ENCODE measurements at places on chromosomes 7 and 10.

- DNase-seq = no peak
These were observed 86.4 kb downstream of the SNX10 start for GRCh38 chr7:26378016-26378415.

DNA sequence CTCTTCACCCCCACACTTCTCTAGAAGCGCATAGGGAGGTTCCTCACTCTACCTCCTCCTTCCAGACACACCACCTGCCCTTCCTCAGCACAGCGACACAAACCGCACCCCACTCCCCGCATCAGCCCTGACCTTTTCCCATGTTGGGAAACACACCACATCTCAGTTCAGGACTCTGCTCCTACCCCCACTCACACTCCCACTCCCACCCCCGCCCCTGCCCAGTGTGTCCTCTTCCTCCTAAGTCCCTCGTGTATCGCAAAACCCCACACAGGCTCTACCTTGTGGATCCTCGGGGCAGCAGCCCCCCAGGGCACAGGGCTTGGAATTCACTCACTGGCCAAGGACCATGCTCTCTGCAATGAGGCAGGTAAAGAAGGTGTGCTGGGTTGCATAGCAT, 4.2 kb upstream of the AOC1 start:
- no peak for DNase-seq

DNA sequence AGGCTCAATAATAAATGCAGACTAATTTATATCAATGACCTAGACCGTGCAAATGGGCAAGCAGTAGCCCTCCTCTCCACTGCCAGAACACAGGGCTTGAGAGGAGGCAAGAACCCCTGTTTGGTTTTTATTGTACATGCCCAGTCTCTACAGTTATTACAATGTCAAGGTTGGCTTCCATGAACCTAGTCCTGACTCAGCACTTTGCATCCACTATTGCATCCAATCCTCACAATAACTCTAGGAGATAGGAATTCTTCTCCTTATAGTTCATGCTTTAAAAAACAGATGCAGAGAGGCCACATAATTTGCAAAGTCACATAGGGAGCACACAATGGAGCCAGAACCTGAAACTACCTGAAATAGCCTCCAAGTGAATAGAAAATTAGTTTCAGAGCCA, 7.0 kb upstream of the COL13A1 start:
- no peak for DNase-seq

GRCh38 chr10:8301831-8302230, 247.3 kb downstream of the GATA3 start:
- DNase-seq = no peak

DNA sequence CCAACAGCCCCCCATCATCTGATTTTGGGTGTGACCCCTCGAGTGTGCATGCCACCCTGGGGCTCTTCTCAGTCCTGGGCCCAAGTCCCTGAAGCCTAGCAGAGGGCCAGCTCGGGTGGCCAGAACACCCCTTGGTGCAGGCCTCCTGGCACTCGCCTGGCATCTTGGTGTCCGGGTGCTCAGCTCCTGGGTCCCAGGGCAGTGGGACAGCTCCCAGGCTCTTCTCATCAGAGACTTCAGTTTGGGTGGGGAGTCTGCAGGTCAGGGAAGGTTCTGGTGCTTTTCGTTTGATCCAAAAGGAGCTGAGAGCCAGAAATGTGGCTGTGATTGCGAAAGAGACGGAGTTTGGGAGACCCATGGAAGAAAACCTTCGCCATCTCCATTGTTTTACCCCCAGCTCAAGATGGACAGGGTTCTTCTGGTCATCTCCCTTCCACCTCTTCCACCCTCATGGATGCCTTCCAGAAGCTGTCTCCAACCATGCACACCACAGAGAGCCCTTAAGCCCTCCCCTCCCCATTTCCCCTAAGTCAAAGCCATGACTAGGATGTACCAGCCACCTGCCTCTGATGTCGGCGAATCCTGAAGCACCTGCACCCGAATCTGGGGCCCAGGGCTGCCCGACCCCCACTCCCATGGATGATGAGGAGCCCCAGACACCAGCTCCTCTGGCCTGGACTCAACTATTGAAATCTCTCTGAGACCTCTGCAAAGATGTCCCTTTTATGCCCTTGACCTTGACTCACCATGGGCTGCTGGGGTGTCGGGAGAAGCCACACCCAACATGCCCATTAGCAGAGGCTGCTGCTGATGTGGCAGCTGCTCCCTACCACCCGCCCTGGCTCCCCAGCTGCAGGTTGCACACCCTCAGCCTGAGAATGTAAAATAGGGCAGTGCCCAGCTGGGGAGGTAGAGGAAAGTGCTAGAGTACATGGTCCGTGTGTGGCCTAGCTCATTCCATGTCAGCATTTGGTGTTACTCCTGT, 55.3 kb downstream of the ADCYAP1R1 start:
- no peak for DNase-seq

- DNase-seq = no peak
These were observed 68.8 kb upstream of the IFRD1 start for GRCh38 chr7:112381311-112382091.

GRCh38 chr7:128775744-128776474, at the start of gene OPN1SW:
OPN1SW (minus strand) TSS chr7:128775794; CDS start chr7:128775781, 13 bp downstream.
- DNase-seq = no peak

GRCh38 chr10:31701546-31701945, 227.1 kb downstream of the ARHGAP12 start:
- DNase-seq = no peak

GRCh38 chr7:121516821-121517220, 120.7 kb upstream of the FAM3C start:
- DNase-seq = no peak

DNA sequence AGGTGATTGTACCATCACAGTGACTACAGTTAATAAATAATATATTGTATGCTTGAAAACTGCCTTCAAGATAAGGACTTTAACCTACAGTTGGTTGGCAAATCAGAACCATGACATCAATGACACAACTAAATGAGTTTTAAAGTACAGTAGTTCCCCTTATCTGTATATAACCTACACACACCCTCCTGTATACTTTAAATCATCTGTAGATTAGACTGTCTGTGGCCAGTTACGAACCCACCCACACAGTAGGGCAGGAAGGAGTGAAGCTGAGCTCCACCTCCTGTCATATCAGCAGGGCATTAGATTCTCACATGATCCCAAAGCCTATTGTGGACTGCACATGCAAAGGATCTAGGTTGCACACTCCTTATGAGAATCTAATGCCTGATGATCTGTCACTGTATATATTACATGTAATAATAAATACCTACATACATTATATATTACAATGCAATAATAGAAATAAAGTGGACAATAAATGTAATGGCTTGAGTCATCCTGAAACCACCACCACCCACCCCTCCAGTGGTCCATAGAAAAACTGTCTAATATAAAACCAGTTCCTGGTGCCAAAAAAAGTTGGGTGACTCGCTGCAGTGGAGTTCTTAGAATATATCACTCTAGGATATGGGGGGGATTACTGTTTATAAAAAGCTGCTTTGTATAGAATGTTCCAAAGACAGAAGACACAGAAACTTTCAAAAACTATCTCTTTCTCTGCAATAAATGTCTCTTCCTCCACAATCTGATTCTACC, 5.6 kb downstream of the TPK1 start:
- no peak for DNase-seq

GRCh38 chr10:4267086-4267773, 482.2 kb upstream of the KLF6 start:
- DNase-seq = no peak

All from activated CD8-positive, alpha-beta memory T cell treated with anti-CD3 and anti-CD28 coated beads for 1 hour (primary cell).